Kasumi-1 (cell line): ENCODE measurements at places on chromosomes 11 and 22.

DNA sequence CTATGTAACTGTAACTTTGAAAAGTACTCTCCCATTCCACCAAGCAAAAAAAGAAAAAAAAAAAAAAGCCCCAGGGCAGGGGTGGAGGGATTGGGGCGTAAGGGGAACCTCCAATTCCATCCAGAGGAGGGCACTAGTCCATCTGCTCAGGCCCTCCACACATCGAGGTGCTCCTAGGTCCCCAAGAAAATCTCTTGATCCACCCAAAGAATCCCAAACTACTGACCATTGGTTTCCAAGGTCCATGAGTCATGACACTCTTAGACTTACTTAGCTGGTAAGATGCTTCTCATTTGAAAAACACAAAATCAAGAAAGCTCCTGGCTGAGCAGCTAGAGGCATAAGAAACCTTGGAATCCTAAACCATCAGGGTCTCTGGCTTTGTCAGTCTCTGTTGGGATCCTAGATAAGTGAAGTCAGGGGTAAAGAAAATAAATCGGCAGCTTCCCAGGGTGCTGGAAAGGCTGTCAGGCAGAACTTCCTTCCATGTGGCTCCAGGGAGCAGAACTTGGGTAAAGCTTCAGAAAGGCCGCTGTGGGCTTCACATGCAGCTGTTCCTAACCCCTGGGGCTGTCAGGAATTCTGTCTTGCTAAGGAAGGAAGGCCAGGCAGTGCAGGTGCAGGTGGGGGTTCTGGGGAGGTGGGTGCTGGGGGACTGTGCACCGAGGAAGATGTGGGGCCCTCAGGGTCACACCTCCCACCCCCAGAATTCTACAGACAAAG is 49.4 kb upstream of the ADA2 start:
- DNase-seq = no peak

DNA sequence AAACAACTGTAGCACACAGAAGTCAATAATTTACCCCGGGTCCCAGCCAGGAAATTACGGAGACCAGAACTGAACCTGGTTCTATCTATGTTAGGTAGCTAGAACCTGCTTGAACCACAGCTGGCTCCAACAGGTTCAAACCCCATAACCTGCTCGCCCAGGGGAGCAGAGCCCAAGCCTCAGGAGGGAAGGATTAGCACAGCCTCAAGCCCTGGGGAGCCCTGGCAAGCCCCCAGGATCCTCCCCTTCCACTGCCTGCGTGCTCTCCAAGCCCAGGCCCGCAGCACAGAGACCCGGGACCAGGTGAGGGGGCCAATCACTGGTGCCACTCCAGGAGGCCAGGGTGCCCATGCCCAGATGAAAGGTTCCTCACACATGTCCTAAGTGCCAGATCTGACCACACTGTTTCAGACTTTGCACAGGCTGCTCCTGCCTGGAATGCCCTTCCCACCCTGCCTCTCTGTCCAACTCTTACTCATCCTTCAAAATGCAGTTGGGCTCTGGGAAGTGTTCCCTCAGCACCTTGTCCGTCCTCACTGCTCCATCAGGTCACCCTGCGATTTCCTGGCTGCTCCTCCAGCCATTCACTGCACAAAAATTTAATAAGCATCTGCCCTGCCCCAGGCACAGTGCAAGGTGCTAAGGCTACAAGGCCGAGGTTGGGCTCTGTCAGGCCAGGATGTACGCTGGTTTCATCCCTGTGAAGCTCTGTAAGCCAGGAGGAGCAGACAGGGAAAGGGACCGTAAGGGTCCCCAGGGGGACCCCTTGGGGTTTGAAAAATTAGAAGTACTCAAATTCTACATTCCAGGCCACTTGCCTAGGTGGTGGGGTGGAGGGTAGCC is 32.2 kb downstream of the ARRB1 start:
- DNase-seq = no peak

DNA sequence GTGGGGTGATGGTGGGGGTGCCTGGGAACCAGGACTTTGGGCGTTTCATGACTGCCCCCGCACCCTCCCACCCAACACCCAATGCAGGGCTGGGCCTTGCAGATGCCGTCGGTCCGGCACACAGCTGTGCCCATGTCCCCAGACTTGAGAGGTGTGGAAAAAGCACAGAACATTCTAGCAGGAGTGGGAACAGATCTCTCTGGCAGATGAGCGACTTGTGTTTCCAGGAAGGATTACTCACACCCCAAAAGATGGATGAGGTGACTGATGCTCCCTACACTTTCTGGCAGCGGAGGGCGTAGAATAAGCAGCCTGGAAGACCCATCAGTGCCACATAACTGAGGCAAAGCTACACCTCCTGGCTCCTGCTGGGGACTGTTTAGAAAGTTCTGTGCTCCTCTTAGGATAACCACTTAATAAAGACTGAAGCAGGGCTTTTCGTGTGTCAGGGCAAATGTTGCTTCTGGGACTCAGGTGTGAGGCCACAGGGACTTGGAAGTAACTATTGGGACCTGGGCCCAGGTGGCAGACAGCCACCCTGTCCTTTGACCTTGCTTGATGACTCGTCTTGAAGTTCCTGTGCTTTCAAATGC is 24.2 kb downstream of the FBLN1 start:
- DNase-seq = no peak

- no peak for DNase-seq
Measured at GRCh38 chr11:2398664-2399355, 1.7 kb upstream of the TSSC4 start.

DNA sequence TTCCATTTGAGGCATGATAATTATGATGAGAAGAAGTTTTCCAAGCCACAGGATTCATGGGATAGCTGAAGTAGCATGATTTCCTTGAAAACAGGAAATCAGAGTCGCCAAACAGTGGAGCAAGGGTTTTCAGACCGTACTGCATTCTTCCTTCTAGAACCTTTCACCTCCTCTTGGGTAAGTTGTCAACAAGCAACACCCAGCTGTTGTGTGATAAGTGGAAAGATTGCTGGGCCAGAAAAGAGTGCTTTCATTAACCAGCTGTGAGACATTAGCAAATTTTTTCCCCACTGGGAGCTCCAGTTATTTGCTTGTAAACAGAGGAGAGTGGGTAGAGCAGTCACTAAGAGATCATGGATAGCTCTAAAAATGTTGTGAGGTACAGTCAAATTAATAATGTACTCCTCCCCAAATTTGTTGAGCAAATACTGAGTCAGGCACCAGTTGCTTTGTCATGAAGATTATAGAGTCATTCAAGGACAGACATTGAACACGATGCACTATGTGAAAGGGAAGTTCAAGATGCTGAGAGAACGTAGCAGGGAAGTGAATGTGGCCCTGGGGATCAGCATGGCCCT is 11.7 kb upstream of the MPEG1 start:
- no peak for DNase-seq

DNA sequence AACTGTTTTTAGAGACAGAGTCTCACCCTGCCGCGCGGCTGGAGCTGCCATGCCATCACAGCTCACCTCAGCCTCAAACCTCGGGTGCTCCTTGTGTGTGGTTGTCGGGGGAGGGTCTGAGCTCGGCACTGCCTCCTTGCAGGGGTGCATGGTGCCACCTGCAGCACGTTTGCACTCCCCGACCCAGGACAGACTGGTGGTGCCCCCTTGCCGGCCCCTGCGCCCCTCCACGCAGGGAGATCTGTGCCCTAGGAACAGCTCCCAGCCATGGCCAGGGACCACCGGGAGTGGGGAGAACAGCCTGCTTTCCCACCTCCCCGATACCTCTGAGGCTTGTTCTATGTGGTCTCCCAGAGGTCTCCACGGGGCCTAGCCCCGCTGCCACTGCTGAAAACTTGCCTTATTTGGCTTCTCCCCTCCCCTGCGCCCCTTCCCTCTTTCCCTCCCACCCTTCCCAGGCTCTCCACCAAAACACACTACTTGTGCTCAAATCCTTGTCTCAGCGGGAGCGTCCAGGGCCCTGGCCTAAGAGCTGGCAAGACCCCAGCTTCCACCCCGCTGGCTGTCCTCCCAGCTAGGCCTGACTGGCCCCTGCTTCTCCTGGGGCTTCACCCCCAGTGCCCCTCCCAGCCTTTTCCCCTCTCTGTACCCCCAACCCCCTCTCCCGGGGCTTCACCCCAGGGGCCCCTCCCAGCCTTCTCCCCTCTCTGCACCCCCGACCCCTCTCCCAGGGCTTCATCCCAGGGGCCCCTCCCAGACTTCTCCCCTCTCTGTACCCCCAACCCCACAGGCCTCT is 13.4 kb upstream of the TPCN2 start:
- DNase-seq = no peak

DNA sequence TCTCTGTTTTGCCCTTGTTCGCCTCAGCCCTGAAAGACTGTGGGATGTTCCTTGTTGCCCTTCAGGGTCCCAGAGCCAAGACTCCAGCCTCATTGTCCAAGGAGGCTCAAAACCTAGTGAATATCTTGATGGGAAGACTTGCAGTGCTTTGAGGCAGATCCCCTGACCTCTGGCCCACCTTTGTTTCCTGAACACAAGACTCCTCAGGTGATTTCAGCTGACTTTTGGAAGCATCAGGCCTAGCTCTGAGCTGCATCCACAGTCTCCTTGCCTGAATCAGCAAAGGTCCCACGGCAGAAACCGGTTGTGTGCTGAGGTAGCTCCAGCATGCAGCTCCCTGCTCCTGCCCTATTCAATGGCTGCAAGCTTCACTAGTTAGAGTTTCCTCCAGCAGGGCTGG is 159.3 kb upstream of the B3GAT1 start:
- no peak for DNase-seq

- DNase-seq = no peak
Measured at GRCh38 chr22:36208914-36209313, 7.3 kb upstream of the APOL4 start.

DNA sequence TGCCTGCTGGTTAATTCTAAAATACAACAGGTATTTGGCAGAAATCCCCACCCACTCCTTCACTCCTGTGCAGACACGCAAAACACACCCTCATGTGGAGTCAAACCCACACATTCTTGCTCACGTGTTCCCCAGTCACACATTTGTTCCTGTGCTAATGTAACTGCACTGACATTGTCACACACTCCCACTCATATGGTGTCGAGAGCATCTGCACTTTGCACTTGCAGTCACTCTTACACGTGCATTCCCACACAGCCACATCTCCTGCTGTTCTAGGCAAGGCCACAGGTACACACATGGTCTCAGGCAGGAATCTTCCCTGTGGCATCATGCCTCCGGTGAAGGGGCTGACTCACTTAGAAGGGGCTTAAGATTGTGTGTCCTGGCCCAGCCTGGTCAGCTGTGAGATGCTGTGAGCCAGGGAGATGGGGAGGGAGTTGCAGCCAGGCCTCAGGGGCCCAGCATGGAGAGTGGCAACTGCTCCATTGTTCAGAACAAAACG is 395.0 kb downstream of the TENM4 start:
- DNase-seq = no peak

DNA sequence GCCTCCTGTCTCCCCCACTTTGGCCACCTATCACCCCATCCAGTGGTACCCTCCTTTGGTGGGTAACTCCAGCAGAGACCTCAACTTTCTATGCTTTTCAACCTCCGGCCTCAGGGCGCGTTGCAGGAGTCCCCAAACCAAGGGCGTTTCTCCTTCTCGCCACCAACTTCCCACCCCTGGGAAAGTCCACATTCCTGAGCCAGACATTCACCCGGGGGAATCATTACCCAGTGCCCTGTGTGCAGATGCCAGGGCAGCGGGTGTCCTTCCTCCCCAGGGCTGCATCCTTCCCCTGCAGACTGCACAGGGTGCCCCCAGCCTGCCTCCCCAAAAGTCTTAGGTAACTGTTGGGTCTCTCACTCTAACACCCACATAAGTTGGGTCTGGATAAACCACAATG is 26.4 kb downstream of the MYEOV start:
- no peak for DNase-seq

DNA sequence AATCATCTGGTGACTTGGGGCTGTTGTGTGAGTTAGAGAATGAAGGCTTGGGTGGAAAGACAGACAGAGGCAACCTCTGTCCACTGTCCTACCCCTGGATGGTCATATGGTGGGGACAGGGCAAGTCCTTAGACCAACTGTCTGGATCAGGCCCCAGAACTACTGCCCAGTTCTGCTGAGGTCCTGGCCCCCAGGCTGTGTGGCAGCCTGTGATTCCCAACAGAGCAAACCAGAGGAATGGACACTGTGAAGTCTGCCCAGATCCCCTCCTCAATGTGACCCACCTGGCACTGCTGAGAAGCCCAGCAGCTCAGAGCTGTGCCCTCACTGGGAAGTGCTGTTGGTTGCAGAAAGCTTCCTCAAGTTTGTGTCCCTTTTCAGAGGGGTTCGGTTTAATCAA is 69.0 kb downstream of the GGTLC2 start:
- no peak for DNase-seq
